ENCODE measurements at places on chromosomes 13 and 19.

DNA sequence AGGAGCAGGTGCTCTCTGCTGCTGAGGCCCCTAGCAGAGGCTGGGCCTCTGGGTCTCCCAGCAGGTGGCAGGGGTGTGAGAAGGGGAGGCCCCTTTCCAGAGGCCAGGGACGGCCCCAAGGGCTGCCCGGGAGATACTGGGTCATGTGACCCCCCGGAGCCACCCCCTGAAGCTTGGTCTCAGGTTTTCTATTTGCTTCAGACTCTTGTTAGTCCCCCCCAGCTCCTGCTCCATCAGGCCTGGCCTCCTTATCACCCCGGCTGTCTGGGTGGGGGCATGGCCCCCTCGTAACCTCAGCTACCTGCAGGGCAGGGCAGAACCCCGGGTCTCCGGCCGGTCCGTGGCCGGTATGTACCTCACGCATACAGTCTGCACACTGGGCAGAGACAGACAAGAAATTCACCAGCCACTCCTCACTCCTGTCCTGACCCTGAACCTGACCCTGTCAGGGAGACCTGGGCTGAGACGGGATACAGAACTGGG, 13.2 kb upstream of the TCF3 start:
- no peak for DNase-seq

- peak; percentile 66 for DNase-seq
Measured at GRCh38 chr19:17311455-17312188, 2.3 kb downstream of the DDA1 start.

- no peak for DNase-seq
Measured at GRCh38 chr13:86892330-86892729, 778.8 kb upstream of the SLITRK5 start.

- no peak for DNase-seq
Measured at GRCh38 chr19:15381864-15382263, 2.3 kb upstream of the AKAP8 start.

DNA sequence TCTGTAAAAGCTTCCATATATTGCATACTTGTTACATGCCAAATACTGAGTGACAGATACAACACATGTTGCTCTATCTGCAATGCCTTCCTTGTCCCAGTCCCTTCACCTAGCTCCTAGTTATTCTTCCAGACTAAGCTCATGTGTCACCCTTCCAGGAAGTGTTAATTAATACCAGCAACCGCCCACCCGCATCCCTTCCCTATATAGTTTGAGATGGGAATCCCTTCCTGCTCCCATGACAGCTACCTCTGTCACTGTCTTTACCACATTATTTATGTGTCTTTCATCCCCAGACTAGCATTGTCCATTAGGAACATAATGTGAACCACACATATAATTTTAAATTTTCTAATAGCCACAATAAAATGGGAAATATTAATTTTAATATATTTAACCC, 49.5 kb upstream of the FRY start:
- peak; percentile 37 for DNase-seq

DNA sequence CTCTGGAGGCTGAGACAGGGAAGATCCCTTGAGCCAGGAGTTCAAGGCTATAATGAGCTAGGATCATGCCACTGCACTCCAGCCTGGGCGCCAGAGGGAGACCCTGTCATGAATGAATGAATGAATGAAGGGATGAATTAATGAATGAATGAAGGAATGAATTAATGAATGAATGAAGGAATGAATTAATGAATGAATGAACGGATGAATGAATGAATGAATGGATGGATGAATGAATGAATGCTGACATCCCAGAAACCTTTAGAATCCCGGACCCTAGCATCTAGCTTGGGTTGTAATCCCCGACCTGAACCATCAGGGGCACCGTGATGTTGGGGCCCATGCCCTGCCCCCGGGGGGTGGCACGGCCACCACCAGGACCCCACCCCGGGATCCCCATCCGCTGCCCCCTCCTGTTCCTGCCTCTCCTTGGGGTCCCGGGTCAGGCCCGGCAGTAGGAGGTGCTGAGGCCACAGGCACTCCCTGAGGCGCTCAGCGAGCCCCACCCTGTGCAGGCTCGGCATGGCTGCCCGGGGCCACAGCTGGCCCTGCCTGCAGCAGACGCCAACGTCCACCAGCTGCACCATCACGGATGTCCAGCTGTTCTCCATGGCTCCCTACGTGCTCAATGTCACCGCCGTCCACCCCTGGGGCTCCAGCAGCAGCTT, 3.4 kb downstream of the EBI3 start:
- DNase-seq, result no peak

- peak; percentile 21 for DNase-seq
Measured at GRCh38 chr19:7373862-7374261, 25.1 kb downstream of the ARHGEF18 start.

DNA sequence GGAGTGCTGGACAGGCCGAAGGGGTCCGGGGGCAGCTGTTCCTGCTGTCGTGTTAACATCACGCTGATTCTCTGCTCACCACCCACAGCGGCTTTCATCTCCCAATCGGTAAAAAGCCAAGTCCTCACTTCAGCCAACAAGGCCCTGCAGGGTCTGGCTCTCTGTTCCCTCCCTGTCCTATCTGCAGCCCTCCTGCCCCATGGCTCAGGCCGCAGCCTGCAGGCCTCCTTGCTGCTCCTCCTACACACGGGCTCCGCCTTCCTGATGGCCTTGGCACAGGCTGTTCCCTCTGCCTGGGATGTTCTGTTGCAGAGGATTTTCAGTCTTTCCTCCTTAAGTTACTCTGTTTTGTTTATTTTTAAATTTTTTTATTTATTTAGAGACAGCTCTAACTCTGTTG, 22.2 kb downstream of the FUZ start:
- peak; percentile 67 for DNase-seq

GRCh38 chr19:30630289-30631032, 258.3 kb downstream of the ZNF536 start:
- DNase-seq, result no peak

GRCh38 chr19:2214251-2214650, 21.9 kb downstream of the PLEKHJ1 start:
- DNase-seq, result no peak

- DNase-seq, result no peak
Measured at GRCh38 chr13:33426131-33426530, 140.6 kb upstream of the STARD13 start.

GRCh38 chr13:83753912-83754624, 128.2 kb downstream of the SLITRK1 start:
- no peak for DNase-seq

GRCh38 chr13:46605076-46605824, 52.3 kb downstream of the LRCH1 start:
- DNase-seq, result peak; percentile 26

GRCh38 chr19:39401549-39402345, 4.9 kb upstream of the ZFP36 start:
- peak; percentile 95 for DNase-seq

- DNase-seq, result no peak
Measured at GRCh38 chr13:25920931-25921330, 130.9 kb downstream of the SHISA2 start.

GRCh38 chr19:31338069-31338776, 11.0 kb downstream of the TSHZ3 start:
- DNase-seq, result peak; percentile 78

DNA sequence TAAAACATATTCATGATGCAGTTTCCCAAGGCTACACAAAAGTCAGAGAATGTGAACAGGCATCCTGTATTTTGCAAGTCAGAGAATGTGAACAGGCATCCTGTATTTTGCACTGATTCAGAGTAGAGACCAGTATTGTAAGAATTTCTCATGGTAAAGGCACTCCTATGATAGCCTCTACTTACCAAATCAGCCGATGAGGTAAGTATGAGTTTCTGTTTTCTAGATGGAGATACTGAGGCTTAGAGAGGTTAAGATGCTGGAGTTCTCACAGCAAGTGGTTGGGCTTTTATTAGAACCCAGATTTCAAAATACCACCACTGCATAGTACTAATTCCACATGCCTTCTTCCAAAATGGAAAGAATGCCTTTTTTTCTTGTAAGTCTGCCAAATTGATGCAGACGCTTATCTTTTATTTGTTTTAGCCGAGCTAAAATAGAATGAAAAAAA, 12.3 kb downstream of the TPT1 start:
- no peak for DNase-seq

GRCh38 chr13:93687261-93687660, 460.7 kb downstream of the GPC6 start:
- peak; percentile 22 for DNase-seq

- DNase-seq, result peak; percentile 91
Measured at GRCh38 chr19:18274781-18275356, 617 bp upstream of the IQCN start.

DNA sequence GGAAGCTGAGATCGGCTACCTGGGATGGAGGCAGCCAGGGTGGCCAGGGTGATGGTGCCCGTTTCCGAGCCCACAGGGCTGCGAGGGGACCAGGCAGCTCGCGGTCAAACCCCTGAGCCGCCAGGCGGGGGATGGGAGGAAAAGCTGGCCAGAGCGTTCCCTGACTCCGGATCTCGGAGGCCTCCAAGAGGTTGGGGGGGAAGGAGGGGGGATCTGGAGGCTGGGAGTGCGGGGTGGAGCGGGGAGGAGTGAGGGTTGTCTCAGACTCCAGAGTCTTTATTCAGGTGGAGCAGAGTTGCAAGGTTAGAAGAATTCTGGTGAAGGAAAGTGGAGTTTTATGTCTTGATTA, 1.1 kb downstream of the CACNG7 start:
- DNase-seq, result no peak

GRCh38 chr13:47865883-47866282, 135.2 kb downstream of the SUCLA2 start:
- no peak for DNase-seq

- no peak for DNase-seq
Measured at GRCh38 chr13:53442979-53443378, 414.4 kb downstream of the OLFM4 start.

- peak; percentile 67 for DNase-seq
Measured at GRCh38 chr13:31951215-31951678, 80.3 kb upstream of the FRY start.

DNA sequence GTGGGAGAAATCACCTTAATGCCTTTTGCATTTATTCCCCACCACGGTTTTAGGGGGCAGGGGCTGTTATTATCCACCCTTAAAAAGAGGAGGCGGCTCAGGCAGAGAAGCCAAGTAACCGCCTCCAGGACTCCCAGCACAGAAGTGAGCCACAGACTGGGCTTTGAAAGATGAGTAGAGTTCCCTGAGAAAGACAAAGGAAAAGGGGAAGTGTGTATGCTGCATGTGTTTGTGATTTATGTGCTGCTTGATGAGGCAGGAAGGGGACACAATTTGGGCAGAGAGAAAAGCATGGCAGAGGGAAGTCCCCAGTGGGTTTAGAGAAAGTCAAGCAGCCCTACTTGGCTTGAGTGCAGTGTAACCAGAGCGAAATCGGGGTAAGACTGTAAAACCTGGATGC, 85.0 kb downstream of the DOCK9 start:
- DNase-seq, result no peak

DNA sequence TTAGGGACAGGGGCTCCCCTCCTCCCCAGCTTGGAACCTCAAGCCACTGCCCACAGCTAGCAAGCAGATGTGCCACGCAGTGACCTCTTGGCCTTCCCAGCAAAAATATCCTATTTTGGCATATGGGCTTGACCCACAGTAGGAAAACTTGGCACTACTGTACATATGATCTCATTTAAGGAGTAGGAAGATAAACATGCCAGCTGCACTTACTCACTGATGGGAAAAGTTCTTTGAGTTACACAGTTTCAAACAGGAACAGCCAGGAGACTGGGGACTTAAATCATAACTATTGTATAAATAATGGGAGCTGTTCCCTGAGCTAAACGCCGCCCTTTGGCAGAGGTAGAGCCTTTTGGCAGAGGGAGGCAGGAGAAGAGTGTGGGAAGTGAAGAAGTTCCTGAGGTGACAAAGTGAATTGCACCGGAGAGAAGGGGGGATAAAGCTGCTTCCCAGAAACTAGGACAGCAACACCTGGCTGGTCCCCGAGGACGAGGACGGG, 6.1 kb downstream of the SACS start:
- peak; percentile 96 for DNase-seq

DNA sequence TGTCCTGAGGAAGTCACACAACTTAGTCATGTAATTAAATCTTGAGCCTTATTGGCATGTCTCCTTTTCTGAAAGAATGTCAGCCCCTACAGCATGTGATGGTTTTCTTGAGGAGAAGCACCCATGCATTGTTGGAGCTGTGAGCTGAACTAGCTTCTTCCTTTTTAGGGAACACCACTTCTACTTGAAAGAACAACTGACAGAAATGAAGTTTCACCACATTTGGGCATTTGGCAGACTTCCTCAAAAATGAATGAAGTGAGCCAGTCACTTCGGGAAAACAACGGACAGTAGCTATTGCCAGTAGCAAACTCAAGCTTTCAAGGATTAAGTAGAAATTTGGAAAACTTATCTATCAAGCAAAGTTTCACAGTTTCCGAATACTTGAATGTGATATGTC, 1351.3 kb downstream of the EFNB2 start:
- DNase-seq, result no peak

DNA sequence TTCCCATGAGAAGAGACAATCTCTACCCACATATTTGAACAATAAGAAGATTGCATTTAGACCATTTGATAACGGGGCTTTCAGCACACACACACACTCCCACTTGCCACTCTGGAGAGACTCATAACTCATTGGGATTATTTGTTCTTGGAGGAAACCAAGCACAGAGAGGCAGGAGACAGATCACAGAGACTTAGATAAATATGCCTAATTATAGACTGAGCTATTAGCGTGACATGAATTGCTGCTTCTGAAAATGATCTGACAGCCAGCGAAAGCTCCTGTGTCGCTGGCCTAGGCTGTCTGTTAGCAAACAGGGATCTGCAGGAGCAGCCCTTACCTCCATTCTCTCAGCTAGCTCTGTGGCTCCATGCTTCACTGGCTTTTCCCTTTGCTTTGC, 111.4 kb downstream of the CCNA1 start:
- no peak for DNase-seq

GRCh38 chr13:73224703-73225102, 165.9 kb downstream of the KLF5 start:
- peak; percentile 63 for DNase-seq

- DNase-seq, result no peak
Measured at GRCh38 chr13:76319921-76320320, 566.3 kb downstream of the KCTD12 start.

DNA sequence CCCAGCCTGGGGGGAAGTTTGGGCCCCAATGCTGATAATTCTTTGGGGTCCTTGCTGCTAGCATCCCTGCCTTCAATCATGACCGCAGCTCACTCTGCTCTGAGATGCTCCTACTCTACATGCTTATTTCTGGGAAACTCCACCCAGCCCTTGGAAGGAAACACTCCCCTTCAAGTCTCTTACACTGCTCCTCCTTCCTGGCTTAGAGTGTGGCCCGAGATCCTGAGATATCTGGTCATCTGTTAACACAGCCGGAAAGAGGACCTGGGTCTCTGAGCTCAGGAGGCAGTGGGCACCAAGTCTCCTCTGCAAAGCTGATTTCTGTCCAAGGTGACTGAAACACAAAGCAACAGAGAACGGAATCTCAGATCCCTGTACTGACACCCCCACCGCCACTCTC, 33.0 kb downstream of the CYP4F2 start:
- DNase-seq, result no peak

- no peak for DNase-seq
Measured at GRCh38 chr19:53875602-53876325, 6.2 kb upstream of the PRKCG start.

Measured in fibroblast of mammary gland (primary cell).